Liver (tissue), 10 donors: ENCODE measurements at places on chromosomes 6 and 20.
A peak's percentile ranks its signal among the peaks of the same experiment; 100 is the strongest.

- DNase-seq, result no peak
Observed at GRCh38 chr6:84521511-84521910, 242.9 kb downstream of the TBX18 start.

- no peak for DNase-seq
Observed at GRCh38 chr20:16713066-16713465, 16.8 kb upstream of the SNRPB2 start.

DNA sequence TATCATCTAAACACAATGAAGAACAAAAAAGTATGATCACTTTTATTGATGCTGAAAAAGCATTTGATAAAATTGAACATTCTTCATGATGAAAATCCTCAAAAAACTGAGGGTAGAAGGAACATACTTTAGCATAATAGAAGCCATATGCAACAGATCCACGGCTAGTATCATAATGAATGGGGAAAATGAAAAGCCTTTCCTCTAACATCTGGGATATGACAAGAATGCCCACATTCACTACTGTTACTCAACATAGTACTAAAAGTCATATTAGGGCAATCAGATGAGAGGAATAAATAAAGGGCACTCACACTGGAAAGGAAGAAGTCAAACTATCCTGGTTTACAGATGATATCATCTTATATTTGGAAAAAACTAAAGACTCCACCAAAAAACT is 256.6 kb downstream of the RFPL4B start:
- no peak for DNase-seq

- DNase-seq, result no peak
Observed at GRCh38 chr6:85026021-85026420, 261.6 kb upstream of the TBX18 start.

DNA sequence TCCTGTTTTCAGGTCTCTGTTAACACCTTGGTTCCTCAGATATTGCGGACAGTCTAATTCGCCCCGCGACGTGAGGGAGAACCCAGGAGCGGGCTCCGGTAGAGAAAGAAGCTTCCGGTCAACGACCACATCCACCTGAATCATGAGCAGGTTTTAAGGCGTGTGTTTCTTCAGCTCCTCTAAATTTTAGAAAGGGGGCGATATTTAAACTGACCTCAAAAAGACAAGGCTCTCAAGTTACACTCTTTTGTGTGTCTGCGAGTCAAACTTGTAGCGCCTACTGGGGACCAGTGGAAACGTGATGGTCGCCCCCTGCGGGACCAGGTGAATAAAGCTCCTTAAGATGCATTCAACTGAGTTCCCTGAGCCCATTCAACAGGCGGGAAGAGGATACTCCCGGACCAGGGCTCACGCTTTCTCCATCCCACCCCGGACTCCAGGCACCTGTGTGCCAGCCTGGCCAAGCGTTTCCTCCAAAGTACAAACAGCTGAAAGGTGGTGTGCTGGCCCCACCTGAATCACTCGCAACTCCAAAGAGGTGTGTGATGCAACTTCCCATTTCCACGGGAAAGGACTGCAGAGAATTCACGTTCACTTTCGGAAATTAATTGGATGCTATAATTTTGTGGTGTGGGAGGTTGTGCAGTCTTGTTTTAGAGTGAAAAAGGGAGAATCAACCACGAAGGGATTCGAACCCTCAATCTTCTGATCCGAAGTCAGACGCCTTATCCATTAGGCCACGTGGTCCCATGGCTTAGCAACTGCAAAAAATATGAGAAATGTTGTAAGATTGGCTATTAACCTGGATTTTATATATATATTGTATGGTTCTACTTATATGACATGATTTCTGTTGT is 17.0 kb downstream of the GPX5 start:
- DNase-seq, result peak; percentile 63

- DNase-seq, result no peak
Observed at GRCh38 chr20:5531318-5532081, 214.7 kb upstream of the PROKR2 start.

GRCh38 chr6:127180426-127180825 is 62.0 kb downstream of the RSPO3 start:
- DNase-seq, result no peak

DNA sequence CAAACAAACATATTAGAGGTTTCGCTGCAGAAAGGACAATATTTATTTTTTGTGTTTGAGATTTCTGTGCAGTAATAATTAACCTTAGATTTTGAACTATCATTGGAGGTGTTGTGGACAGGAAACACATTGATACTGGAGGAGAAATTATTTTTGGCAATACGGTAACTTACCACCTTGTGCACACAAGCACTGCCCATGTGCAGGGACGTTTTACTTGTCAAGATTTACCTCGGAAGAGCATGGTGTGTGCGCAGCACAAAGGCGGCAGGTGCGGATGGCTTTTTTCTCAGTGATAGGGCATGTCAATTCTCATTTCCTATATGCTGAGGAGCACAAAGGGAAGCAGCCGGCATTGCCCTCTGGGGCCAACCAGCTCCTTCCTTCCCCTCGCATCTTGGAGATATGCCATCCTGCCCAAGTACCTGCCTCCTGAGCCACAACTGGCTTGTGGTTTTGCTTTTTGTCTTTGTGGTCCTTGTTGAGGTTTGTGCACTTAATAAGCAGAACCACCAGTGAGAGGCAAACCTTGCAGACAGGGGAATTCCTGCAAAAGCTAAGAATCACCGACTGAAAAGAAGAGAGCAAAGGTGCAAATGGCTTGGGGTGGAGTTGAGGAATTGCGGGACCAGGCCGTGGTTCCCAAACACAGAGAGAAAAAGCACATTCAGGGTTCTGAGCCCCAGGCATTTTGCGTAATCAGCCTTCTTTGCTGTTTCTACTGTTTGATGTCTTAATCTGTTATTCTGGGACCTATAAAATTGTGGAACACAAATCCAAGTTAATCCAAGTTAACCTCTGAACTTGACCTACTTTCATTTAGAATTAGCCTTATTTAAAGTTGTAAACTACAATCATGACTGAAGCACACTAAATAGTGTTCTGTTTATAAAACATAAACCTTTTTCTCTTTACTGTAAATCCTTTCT is 21.9 kb downstream of the SAMD5 start:
- DNase-seq, result no peak

DNA sequence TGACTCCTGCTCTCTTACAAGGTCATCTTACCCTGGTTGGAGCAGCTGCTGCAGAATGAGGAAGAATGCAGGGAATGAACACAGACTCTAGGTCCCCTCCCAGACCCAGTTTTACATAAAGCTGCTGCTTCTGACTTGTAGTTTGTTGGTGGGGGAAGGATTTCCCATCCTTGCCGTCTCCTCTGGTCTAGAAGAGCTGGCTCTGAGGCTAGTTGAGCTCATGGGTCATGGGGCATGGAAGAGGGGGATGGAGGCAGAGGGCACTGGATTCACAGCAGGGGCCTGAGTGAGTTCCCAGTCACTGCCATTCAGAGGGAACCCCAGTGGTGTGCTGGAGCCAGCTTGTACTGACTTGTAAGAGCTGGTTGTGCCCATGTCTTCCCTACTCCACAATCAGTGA is 9.2 kb upstream of the GUCA1A start:
- DNase-seq, result no peak

DNA sequence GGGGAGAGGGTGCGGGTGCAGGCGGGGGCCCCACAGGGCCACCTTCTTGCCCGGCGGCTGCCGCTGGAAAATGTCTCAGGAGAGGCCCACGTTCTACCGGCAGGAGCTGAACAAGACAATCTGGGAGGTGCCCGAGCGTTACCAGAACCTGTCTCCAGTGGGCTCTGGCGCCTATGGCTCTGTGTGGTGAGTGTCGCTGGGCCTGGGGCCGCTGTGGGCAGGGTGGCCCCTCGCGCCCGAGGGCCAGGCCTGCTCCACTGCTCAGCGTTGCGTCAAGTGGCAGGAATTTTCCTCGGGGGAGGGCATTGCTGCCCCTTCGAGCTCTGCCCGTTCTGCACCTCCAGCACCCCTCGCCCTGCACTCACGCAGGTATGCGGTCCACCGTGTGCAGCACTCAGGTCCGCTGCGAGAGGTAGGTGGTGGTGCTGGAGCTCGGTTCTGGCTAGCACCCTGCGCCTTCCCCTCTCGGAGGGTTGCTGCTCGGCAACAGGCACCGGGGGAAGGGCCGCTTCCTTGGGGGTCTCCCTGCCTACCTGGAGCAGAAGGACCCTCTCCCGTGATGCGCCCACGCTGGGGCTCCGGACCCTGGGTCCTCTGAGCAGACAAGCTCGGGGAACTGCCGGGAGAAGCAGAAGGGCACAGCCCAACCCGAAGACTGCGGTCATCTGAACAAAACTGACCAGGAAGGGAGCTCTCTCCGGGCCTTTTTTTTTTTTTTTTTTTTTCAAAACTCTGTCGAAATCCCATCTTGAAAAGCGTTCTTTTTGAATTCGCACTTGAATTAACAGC is 674 bp downstream of the MAPK14 start:
- DNase-seq, result peak; percentile 66

DNA sequence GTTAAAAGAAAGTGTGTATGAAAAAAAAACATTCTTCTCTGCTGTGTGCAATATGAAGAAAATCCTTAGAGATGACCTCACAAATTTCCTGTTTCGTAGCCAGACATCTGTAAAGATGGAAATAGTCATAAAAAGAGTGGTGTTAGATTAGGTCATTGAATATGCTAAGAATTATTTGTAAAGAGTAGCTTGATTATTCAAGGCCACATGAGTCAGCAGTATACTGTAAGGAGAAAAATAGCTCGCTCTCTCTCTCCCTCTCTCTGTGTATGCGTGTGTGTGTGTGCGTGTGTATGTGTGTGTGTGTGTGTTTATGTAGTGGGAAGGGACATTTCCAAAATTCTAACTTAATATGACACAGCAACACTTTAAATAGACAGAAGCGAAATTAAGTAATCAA is 78.8 kb downstream of the PTCHD4 start:
- DNase-seq, result no peak

GRCh38 chr6:125192610-125192930 is 39.0 kb downstream of the TPD52L1 start:
- DNase-seq, result no peak

GRCh38 chr20:21523895-21524294 is 10.0 kb upstream of the NKX2-2 start:
- no peak for DNase-seq

- DNase-seq, result no peak
Observed at GRCh38 chr6:123507582-123507981, 129.2 kb downstream of the TRDN start.

- DNase-seq, result no peak
Observed at GRCh38 chr6:136772685-136773472, 19.4 kb downstream of the MAP3K5 start.

GRCh38 chr20:18048176-18048575 is 9.5 kb downstream of the OVOL2 start:
- DNase-seq, result no peak

- DNase-seq, result no peak
Observed at GRCh38 chr6:25944688-25945574, 14.4 kb upstream of the SLC17A2 start.

- no peak for DNase-seq
Observed at GRCh38 chr20:19976595-19977372, 40.4 kb upstream of the NAA20 start.

GRCh38 chr20:19750101-19750606 is 7.9 kb upstream of the RIN2 start:
- DNase-seq, result no peak

- no peak for DNase-seq
Observed at GRCh38 chr6:56638760-56639159, 3.9 kb downstream of the DST start.

DNA sequence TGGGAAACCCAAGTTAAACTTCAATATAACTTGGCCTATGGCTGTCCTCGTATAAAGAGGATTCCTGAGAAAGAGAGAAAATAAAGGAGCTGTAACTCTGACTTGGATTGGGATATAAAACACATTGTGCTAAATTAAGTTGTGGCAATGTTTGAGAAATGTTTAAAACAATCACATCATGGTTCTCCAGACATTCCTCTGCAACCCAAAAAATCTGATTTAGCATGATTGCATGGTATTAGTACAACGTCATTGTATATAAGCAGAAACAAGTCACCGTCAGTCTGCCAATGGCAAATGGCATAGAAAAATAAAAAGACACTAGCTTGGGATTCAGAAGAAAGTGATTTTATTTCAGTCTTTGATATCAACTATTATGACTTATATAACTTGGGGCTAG is 140.2 kb upstream of the FAM83B start:
- no peak for DNase-seq
